ENCODE measurements at places on chromosomes 16 and 17.

GRCh38 chr17:27540318-27541101, 84.3 kb downstream of the KSR1 start:
- DNase-seq: peak; percentile 88

DNA sequence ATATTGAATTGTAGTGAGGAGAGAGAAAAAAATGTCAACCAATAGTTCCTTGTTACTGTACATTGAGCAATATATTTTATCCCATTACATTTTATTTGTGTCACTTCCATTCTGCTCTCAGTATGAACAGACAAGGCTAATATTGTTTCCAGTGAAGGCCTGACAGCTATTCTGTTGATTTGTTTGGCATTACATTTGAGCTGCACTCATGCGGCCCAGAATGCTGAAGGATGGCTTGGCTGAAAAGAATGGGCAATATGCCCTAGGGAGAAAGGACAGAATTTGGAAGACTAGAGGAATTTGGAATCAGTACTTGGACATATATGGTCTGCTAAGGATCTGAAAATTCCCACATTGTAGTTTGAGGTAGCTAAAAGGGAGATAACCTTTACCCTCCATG, 1294.4 kb downstream of the CDH8 start:
- no peak for DNase-seq

DNA sequence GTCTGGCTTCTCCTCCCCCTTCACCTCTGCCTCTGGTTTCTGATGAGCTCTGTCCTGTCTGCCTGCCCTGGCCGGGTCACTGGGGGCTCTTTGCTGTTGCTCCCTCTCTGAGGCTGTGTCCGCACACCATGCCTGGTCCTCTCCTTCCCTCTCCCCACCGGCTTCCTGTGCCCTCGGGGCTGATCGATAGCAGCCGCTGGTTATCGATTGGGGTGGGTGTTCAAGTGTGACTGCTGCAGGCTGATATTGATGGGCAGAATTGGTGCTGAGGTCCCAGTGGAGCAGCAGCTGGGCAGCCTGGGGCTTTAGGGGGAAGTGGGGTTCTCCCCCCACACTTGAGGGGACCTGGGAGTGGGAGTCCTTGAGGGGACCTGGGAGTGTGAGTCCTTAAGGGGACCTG, 16.4 kb downstream of the MRM1 start:
- DNase-seq: no peak

DNA sequence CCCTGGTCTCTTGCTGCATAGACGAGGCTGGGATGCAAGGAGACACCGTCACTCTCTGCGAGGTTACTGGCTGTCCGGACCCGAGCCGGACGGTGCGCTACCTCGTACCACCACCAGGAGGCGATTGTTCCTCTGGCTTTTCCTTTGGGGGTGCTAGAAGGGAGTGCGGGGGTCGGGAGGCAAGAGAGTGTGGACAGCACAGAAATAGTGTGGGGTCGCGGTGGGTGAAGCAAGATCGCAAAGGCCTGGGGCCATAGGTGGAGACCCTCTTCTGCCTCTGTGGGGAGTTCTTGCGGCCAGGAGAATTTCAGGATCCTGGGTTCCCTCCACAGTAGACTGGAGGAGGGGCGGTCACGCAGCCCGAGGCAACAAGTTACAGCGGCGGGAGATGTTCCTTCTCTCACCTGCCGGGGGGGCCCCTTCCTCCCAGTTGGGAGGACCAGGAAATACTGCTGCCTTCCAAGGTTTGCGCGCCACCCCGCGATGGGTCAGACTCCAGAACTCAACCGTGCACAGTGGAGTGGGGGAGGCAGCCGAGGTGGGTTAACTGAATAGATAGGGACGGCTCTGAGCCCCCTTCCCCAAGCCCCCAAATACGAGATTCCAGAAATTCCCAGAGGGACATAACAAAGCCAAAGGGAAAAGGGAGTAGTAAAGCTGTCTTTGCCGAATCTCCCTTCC, 6.9 kb downstream of the PHOSPHO1 start:
- no peak for DNase-seq

GRCh38 chr16:69319381-69319780, 8.2 kb downstream of the VPS4A start:
- no peak for DNase-seq

DNA sequence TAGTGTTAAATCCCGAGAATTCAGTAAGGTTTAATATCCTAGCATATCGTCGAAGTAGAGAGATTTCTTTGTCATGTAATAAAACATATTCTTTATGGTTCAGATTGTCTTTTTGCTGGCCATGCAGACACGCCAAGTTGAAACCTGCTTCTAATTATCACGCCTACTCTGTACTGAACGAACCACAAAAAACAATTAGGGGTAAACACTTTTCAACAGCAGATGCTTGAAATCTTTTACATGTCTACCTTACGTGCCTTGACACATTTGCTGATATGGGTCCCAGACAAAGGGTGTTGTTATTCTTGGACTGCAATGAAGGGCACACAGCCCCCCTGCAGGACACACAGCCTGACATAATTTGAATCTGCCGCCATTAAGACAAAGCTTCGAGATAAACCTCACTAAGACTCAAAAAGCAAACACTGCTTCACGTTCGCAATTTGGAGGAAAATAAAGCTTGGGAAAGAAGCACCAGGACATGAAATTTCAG, 13.3 kb downstream of the WIPI1 start:
- DNase-seq: no peak

Measured in fibroblast of the conjunctiva (primary cell).